ENCODE measurements at places on chromosomes 11 and 22.

DNA sequence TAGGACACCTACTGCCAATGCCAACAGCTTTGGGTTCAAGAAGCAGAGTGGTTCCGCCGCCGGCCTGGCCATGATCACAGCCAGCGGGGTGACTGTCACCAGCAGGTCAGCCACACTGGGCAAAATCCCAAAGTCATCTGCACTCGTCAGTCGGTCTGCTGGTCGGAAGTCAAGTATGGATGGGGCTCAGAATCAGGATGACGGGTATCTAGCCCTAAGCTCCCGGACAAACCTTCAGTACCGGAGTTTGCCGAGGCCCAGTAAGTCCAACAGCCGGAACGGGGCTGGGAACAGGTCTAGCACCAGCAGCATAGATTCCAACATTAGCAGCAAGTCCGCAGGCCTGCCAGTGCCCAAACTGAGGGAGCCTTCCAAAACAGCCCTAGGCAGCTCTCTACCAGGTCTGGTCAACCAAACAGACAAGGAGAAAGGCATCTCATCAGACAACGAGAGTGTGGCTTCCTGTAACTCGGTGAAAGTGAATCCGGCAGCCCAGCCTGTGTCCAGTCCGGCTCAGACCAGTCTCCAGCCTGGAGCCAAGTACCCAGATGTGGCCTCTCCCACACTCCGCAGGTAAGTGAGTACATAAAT, 115.1 kb downstream of the DBX1 start:
- DNase-seq, result no peak

GRCh38 chr22:44116755-44117684, 63.7 kb upstream of the PARVG start:
- DNase-seq, result no peak

- DNase-seq, result peak; percentile 10
Observed at GRCh38 chr11:11155962-11156815, 196.9 kb downstream of the CSNK2A3 start.

GRCh38 chr22:38967451-38968450, 10.3 kb downstream of the APOBEC3A start:
- no peak for DNase-seq

GRCh38 chr11:75319035-75319877, 32.2 kb downstream of the ARRB1 start:
- no peak for DNase-seq

DNA sequence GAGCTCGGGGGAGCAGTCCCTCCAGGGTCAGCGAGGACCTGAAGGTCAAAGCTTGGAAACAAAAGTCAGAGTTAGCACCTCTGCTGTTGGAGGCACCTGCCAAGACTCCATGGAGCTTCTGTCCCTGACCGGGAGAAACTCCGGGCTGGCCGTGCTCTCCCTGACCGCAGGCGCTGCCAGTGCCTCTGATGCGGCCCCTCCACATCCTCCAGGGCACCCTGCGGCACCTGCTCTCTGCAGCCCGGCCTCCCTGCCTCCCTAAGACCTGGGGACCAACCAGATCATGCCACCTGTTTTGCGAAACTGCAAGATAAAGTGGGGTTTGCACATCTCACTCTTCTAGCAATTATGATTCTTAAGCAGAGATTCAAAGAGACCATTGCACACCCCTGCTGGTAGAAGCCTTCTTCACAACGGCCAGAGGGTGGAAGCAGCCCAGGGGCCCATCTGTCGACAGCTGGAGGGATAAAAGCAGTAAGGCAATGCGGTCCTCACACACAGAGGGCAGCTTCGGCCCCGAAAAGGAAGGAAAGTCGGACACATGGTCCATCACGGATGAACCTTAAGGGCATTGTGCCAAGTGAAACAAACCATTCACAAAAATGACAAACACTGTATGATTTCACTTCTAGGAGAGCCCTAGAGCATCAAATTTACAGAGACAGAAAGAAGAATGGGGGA, 477.1 kb downstream of the BRD1 start:
- no peak for DNase-seq

- DNase-seq, result no peak
Observed at GRCh38 chr11:36475192-36475591, 34.9 kb downstream of the TRAF6 start.

DNA sequence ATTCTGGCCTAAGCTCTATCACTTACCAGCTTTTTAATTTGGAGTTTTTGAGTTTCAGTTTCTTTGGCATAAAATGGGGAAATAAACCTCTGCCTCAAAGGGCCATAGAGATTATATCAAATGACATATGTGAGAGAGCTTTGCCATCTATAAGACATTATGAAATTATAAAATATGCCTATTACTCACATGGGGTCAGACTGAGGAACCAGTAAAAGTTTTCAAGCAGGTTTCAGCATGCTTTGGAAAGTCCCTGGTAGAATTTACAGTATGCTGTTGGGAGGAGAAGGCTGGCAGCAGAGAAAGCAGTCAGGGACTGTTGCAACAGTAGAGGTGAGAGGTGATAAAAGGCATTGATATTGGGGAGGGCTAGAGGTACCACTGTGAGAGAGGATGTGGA, 13.6 kb upstream of the MTNR1B start:
- DNase-seq, result no peak

GRCh38 chr11:62805961-62806441, 761 bp upstream of the NXF1 start:
- no peak for DNase-seq

DNA sequence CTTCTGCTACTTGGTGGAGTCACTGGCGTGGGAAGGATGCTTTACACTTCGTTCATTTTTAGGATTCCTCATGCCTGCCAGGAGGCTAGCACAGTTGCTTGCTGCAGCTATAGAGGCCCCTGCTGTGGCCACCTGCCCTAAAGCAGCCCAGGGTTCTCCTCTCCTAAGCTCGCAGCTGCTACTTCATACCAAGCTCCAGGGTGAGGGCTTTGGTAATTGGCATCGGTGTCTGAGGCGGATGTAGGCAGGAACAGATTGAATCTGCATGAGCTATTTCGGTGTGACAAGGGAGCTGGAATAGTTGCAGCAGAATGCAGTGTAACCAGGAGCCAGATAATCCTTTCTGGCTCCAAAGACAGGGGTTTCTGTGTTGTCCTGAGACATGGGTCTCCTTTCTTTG, 133.1 kb downstream of the MICAL2 start:
- DNase-seq, result no peak

- DNase-seq, result no peak
Observed at GRCh38 chr11:114131461-114131864, 72.0 kb downstream of the ZBTB16 start.

DNA sequence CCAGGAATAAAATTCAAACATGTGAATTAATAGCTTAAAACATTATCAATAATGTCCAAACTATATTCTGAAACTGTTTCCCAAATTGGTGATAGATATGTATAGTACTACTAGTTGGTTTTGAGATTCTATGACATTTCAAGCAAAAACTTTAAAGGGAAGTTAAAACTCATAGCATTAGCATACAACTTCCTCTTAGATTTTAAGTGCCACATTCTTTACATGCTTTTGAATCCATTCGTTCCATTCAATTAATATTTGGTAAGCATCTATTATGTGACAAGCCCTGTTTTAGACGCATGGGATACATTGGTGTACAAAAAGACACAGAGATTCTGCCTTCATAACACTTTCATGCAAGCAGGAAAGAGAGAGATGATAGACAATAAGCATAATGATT, 8.9 kb downstream of the PATL1 start:
- no peak for DNase-seq

DNA sequence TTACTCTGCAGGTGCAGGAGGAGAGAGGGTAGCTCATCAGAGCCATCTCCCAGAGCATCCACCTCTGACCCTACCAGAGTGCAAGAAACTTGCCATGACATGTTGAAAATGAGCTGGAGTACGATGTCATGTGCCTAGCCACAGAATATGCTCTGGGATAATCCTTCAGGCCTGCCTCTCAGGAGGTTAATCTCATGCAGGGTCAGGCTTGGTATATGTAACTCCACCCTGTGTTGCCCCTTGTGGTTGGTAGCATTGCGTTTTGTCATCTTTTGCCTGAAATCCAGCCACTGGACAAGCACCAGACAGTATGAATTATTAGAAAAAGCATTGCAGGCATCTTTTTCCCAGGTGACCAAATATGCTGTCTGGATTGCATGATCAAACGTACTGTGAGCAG, 36.2 kb downstream of the CNTF start:
- no peak for DNase-seq

DNA sequence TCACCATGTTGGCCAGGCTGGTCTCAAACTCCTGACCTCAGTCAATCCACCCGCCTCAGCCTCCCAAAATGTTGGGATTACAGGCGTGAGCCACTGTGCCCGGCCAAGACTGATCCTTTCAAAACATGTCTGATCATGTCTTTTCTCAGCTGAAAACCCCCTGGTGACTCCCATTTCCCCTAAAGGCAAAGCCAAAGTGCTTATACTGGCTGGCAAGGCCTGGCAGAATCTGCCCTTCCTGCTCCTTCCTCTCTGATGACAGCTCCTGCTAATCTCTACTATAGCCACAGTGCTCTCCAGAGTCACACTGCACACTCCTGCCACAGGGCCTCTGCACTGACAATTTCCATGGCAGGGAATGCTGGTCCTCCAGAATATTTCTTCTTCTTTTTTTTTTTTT, 2.6 kb upstream of the MCHR1 start:
- DNase-seq, result no peak

- DNase-seq, result no peak
Observed at GRCh38 chr11:93219440-93219839, 21.6 kb upstream of the SLC36A4 start.

DNA sequence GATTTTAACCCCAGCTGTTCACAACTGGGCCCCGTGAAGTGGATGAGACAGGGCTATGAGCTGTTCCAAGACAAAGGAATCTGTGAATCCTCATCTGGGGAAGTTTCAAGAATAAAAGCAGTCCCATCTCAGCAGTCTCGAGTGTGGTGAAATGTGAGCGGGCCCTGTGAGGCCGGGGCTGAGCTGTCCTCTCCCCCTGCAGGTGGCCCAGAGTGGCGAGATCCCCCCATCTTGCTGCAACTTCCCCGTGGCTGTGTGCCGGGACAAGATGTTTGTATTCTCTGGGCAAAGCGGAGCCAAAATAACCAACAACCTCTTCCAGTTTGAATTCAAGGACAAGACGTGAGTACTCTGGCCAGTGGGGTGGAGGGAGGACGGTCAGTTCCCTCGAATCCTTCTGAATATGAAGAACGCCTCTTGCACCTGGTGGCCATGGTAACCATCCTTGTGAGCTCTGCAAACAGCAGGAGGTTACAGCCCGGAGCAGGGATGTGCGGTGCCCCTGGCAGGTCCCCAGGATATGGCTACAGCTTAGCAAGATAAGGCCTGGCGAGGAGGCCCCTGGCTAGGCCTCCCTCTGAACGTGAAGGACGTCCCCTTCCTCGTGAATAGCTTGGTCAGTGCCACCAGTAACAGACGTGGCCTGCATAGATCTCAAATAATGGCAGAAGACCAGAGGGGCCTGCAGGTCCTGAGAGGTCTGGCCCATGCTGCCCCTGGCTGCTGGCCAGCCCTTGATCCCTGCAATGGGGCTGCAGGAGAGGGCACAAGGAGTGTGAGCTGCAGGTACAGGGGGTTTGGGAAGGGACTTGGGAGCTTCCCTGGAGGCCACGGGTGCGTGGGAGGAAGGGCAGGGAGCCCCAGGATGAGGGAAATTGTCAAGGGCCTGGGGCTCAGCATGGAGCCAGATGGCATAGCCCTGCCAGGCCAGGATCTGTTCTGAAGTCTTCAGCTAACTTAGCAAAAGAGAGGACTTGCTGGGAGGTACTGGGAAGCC, 8.4 kb downstream of the LZTR1 start:
- DNase-seq, result no peak

DNA sequence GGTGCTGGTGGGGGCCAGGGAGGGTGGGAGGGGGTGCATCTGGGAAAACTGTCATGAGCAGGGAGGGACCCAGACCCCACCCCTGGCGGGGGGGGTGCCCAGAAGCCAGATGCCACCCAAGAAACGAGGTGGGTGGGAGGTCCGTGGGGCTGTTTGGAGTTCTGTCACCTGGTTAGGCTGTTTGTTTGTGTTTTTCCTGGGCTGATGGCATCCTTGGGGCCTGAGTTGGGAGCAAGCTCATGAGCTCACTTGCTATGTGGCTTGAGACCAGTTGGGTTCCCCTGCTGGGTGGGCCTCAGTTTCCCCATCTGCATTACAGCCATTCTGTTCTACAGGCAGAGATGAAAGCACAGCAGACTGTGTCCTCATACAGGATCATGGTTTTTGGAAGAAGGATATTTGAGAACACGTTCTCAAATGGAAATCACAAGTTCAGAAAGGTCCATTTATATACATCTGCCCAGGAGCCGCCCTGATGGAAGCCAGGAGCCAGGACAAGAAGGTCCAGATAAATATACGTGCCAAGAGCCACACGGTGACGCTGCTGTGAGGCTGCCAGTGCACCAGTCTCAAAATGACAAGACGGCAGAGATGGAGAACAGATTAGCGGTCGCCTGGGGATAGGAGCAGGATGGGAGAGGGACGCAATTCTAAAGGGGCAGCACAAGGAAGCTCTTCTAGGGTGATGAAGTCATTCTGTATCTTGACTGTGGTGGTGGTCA, 312.9 kb downstream of the MN1 start:
- DNase-seq, result no peak

GRCh38 chr11:131038597-131038996, 122.3 kb upstream of the SNX19 start:
- DNase-seq, result no peak

DNA sequence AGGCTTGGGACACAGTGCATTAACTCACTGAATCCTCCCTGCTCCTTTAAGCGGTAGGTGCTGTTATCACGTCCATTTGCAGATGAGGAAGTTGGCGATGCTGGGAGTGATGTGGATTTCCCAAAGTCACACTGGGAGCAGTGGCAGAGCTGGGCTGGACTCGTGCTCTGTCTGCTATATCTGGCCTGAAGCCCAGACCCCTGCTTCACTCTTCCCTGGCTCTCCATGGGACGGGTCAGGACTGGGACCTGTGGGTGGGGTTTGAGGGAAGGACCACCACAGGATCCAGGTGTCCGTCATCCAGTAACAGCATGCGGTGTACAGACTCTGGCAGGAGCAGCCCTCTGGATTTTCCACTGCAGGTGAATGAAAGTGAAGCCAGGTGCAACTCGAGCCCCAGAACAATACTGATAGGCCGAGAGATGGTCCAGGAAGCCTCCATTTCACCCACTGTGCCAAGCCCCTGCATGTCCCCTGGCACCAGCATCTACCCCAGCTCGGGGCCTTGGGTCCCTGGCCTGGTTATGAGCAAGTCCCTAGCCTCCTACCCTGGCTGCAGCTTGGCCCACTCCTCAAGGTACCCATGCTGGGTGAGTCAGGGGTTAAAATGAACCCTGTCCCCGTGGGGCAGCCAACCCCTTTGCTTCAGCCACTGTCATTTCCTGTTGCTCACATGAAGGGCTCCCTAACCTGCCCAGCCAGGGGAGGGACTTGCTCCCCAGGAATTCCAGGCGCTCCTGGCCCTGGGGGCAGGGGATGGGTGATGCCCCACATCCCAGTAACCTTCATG, 4.2 kb downstream of the USP2 start:
- no peak for DNase-seq

DNA sequence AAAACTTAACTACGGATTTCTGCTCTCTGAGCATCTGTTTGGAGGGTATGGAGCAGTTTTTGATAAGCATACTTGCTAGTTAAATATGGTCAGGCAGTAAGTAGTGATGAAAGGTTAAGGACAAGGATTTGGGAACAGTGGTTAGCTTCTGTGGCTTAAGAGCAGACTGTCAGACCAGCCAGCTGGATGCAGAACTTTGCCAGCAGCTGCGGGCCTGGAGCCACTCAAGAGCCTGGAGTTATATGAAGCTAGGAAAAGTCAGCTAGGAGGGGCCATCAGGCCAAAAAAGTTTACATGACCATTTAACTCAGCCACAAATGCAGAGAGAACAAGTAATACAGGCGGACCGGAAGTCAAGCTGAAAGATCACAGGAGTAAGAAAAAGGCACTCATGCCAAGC, 1817.7 kb downstream of the LRRC4C start:
- no peak for DNase-seq

- DNase-seq, result no peak
Observed at GRCh38 chr11:36507824-36508489, 2.1 kb downstream of the TRAF6 start.
